ENCODE measurements at places on chromosomes 11 and 22.

DNA sequence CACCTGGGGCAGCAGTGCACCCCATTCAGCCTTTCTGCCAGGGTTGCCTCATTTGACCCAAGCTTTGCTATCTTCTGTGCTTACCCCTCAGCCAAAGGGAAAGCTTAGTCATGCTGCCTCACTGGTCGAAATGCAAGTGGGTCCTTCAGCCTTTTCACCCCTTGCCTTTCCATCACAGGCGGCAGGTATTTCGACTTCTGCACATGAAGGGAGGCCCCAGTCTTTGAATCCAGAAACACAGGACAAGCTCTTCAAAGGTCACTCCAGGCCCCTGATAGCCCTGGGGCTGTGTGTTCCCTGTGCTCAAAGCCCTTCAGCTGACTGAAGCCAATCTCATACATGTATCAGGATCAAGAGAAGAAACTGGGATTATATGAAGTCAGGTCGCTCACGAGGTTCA lies 129.7 kb downstream of the SNX19 start:
- H3K27ac ChIP-seq, result no peak overlapping the region
- no peaks in the 10 kb centered on the region for H3K4me1 ChIP-seq
- no peaks in the 10 kb centered on the region for H3K27me3 ChIP-seq
- no peak overlapping the region for H3K4me3 ChIP-seq

DNA sequence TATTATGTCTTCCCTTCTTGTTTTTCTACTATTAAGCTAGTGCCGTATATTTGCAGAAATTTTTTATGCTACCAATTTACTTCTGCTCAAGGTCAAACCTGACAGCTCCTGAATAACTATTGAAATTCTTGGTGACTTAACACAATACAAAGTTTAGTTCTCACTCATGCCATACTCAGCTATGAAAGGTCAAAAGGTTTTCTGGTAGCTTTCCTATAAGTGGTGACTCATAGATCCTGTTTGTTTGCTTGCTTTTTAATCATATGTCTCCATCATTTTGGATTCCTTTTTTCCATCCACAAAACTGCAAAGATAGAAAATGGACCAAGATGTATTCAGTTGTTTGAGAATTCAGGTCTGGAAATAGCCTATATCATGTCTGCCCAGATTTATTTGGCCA lies 855.8 kb upstream of the LRRC4C start:
- H3K36me3 ChIP-seq, result no peaks in the 10 kb centered on the region
- H3K4me1 ChIP-seq, result no peaks in the 10 kb centered on the region
- H3K27ac ChIP-seq, result no peak overlapping the region
- no peak for DNase-seq
- H3K27me3 ChIP-seq, result no peaks in the 10 kb centered on the region

- H3K27ac ChIP-seq, result no peak overlapping the region
- no peaks in the 10 kb centered on the region for H3K36me3 ChIP-seq
- no peak overlapping the region for H3K4me3 ChIP-seq
- no peaks in the 10 kb centered on the region for H3K4me1 ChIP-seq
- DNase-seq, result no peak
- H3K27me3 ChIP-seq, result peaks cover 3% of the 10 kb centered on the region
Measured at GRCh38 chr11:32033491-32033890, 57.4 kb upstream of the RCN1 start.

DNA sequence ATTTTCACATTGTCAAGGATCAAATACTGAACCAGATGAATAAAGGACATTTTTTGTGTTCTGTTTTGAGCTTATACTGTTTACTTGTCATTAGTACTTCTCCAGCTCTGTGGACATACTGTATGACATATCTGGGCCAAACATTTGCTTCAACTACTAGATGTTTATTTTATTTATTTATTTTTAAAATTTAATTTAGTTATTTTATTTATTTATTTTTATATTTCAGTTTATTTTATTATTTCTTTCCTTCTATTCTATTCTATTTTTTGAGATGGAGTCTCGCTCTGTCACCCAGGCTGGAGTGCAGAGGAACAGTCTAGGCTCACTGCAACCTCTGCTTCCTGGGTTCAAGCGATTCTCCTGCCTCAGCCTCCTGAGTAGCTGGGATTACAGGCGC lies 37.0 kb downstream of the HORMAD2 start:
- no peaks in the 10 kb centered on the region for H3K27me3 ChIP-seq
- H3K36me3 ChIP-seq, result no peaks in the 10 kb centered on the region
- H3K4me3 ChIP-seq, result no peak overlapping the region
- DNase-seq, result no peak
- no peaks in the 10 kb centered on the region for H3K4me1 ChIP-seq

DNA sequence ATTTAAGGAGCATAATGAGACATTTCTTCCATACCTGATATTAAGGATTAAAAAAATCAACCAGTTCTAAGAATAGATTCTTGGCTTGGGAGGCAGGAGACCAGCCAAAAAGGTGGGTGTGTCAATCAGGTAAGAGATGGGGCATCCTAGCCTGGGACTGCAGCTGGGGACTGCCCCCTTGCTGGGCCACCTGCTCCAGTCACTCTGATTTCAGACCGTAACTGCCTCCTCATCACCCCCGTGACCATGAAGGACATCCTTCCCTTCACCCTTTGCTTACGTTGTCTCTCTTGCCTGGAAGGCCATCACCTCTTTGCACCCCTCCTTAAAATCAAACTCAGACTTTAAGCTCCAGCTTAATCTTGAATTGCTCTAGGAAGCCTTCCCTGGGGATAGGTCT lies 17.9 kb downstream of the PTPN5 start:
- H3K4me1 ChIP-seq, result no peaks in the 10 kb centered on the region
- peaks cover 3% of the 10 kb centered on the region for H3K27me3 ChIP-seq
- H3K36me3 ChIP-seq, result no peaks in the 10 kb centered on the region
- H3K27ac ChIP-seq, result no peak overlapping the region

GRCh38 chr22:40157330-40157945 lies 20.3 kb upstream of the TNRC6B start:
- no peak overlapping the region for H3K27ac ChIP-seq
- no peak for DNase-seq
- H3K4me1 ChIP-seq, result no peaks in the 10 kb centered on the region
- H3K4me3 ChIP-seq, result no peak overlapping the region
- no peaks in the 10 kb centered on the region for H3K27me3 ChIP-seq

DNA sequence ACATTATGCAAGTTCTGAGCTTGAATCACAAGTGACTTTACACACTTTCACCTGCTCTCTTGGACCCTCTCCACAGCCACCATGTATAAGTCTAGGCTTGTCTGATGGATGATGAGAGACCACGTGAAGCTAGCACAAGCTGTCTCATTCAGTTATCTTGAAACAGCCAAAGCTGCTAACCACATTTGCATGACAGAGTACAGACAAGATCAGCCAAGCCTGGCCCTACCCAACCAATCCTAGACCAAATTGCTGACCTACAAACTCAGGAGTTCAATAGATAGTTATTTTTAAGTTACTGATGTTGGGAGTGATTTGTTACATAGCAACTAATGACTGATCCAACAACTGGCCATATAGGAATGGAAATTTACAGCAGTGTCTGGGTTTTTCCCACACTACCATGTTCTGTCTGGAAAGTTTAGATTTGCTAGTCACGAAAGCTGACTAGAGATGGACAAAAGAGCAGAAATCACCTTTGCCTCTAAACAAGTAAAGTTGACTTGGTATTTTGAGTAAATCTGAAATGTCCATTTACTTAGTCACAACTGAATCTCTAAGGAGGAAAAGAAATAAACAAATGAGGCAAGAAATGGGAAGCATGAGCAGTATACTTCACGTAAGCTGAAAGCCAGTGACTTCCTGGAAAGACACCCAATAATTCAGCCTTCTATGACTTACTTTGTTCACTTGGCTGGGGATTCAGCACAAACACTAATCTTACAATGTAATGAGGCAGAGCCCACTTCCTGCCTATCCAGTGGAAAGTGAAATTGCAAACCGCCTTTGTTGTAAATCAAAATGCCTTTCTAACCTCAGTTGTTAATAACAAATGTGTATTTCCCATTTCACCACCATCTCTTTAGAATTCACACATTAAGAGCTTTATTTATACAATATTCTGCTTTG lies 101.7 kb downstream of the FAM181B start:
- no peaks in the 10 kb centered on the region for H3K4me1 ChIP-seq
- no peaks in the 10 kb centered on the region for H3K27me3 ChIP-seq
- no peak for DNase-seq
- H3K27ac ChIP-seq, result no peak overlapping the region
- H3K4me3 ChIP-seq, result no peak overlapping the region

DNA sequence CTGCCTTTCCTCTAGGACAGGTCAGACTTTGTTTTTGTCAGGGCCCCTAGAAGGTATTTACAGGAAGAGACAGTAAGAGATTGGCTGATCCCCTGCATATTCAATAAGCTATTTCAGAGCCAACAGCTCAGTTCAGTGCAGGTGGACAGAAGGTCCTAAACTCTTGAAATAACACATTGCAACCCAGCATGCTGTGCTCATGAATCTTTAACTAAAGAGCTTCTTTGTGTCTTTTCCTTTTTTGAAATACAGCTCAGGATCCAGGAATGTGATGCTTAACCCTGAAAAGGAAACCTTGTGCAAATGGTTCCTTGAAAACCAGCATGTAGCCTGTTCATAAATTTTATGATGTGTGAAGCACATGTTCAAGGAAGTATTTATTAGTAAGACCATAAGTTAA lies 43.9 kb downstream of the BBOX1 start:
- no peak overlapping the region for H3K27ac ChIP-seq
- no peaks in the 10 kb centered on the region for H3K27me3 ChIP-seq

- no peak overlapping the region for H3K4me3 ChIP-seq
- no peak for DNase-seq
- H3K36me3 ChIP-seq, result no peaks in the 10 kb centered on the region
- no peak overlapping the region for H3K27ac ChIP-seq
- H3K4me1 ChIP-seq, result peaks cover 4% of the 10 kb centered on the region
- no peaks in the 10 kb centered on the region for H3K27me3 ChIP-seq
Measured at GRCh38 chr11:117459979-117460300, 132.3 kb downstream of the CEP164 start.

GRCh38 chr22:17823964-17824363 lies 49.7 kb upstream of the BID start:
- H3K4me3 ChIP-seq, result no peak overlapping the region
- H3K27ac ChIP-seq, result no peak overlapping the region
- H3K27me3 ChIP-seq, result no peaks in the 10 kb centered on the region
- H3K36me3 ChIP-seq, result peaks cover 6% of the 10 kb centered on the region
- DNase-seq, result no peak

GRCh38 chr11:122663764-122664163 lies 8.2 kb downstream of the UBASH3B start:
- no peak overlapping the region for H3K4me3 ChIP-seq
- no peak for DNase-seq
- no peak overlapping the region for H3K27ac ChIP-seq
- H3K27me3 ChIP-seq, result no peaks in the 10 kb centered on the region

Measured in CD4-positive, CD25-positive, alpha-beta regulatory T cell (primary cell).